Sigmoid colon (tissue), 7 donors: ENCODE measurements at places on chromosomes 11 and 22. TPM values are rescaled to one million over a fixed set of nuclear protein-coding genes. Genes with fewer than 3 reads are reported as not detected.

The SLC1A2 gene
- total RNA-seq, result 2.2 TPM

DNA sequence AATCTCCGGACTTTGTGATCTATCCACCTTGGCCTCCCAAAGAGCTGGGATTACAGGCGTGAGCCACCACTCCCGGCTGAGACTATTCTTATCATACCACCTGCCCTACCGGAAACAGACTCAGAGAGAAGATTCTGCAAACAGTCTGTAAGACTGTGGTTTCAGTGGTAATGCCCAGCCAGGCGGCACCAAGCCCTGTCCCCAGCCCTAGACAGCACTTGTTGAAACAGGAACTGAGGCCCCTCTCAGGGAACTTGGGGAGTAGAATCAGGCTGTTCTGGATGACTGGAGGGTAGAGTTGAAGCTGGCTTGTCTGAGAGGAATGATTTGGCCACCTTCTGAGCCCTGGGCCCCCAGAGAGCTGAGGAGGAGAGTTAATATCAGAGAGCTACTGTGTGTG is 1.3 kb upstream of the INSC start:
- H3K4me1 ChIP-seq, result peaks cover 6% of the 10 kb centered on the region
- no peak for DNase-seq
- H3K4me3 ChIP-seq, result no peak overlapping the region
- H3K36me3 ChIP-seq, result no peaks in the 10 kb centered on the region
- peaks cover 12% of the 10 kb centered on the region for H3K27me3 ChIP-seq

- no peaks in the 10 kb centered on the region for H3K36me3 ChIP-seq
- no peak overlapping the region for H3K4me3 ChIP-seq
- H3K27ac ChIP-seq, result no peak overlapping the region
- no peak for DNase-seq
- H3K27me3 ChIP-seq, result no peaks in the 10 kb centered on the region
- no peaks in the 10 kb centered on the region for H3K4me1 ChIP-seq
Measured at GRCh38 chr11:9038541-9038940, 34.7 kb upstream of the NRIP3 start.

The APOA5 gene
- not detected for total RNA-seq

- peak; percentile 76 for DNase-seq
- H3K27ac ChIP-seq, result peak overlapping the region; percentile 97
- H3K36me3 ChIP-seq, result no peaks in the 10 kb centered on the region
- no peaks in the 10 kb centered on the region for H3K27me3 ChIP-seq
Measured at GRCh38 chr22:41445129-41446056, 1.2 kb downstream of the TOB2 start.

The DEFB131B gene
- not detected for total RNA-seq

The KCNQ1 gene
- 3.2 TPM for total RNA-seq

GRCh38 chr11:132158091-132158490 is 787.7 kb downstream of the NTM start:
- H3K36me3 ChIP-seq, result no peaks in the 10 kb centered on the region
- no peak for DNase-seq
- H3K4me3 ChIP-seq, result no peak overlapping the region
- H3K4me1 ChIP-seq, result no peaks in the 10 kb centered on the region
- no peaks in the 10 kb centered on the region for H3K27me3 ChIP-seq

The TMEM191C gene
- 0.71 TPM for total RNA-seq

GRCh38 chr11:116394022-116394421 is 378.8 kb downstream of the BUD13 start:
- H3K36me3 ChIP-seq, result no peaks in the 10 kb centered on the region
- H3K27ac ChIP-seq, result no peak overlapping the region
- no peaks in the 10 kb centered on the region for H3K4me1 ChIP-seq
- no peaks in the 10 kb centered on the region for H3K27me3 ChIP-seq

- no peak overlapping the region for H3K4me3 ChIP-seq
- H3K27me3 ChIP-seq, result no peaks in the 10 kb centered on the region
- no peak for DNase-seq
- no peak overlapping the region for H3K27ac ChIP-seq
- H3K4me1 ChIP-seq, result no peaks in the 10 kb centered on the region
Measured at GRCh38 chr11:85394283-85394682, 232.9 kb downstream of the DLG2 start.

The DENND6B gene
- total RNA-seq, result 2.3 TPM

DNA sequence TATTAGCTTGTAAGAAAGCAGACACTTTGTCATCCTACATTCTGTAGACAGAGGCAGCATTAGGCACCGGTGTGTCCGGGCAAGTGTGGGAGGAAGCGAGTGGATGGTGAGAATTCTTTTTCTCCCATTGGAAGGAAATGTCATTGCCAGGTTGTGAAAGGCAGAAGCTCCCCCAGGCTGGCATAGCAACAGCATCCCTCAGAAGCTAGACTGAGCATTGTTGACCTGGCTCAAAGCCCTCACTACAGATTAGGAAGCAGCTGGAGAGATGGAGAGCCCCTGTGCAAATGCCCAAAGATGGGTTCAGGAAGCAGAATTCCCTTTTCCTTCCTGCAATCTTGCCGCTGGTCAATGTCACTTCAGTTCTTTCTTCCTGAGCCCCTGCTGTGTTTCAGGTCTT is 1299.3 kb downstream of the TBC1D22A start:
- no peak overlapping the region for H3K27ac ChIP-seq
- H3K4me1 ChIP-seq, result no peaks in the 10 kb centered on the region
- no peak overlapping the region for H3K4me3 ChIP-seq
- no peak for DNase-seq

DNA sequence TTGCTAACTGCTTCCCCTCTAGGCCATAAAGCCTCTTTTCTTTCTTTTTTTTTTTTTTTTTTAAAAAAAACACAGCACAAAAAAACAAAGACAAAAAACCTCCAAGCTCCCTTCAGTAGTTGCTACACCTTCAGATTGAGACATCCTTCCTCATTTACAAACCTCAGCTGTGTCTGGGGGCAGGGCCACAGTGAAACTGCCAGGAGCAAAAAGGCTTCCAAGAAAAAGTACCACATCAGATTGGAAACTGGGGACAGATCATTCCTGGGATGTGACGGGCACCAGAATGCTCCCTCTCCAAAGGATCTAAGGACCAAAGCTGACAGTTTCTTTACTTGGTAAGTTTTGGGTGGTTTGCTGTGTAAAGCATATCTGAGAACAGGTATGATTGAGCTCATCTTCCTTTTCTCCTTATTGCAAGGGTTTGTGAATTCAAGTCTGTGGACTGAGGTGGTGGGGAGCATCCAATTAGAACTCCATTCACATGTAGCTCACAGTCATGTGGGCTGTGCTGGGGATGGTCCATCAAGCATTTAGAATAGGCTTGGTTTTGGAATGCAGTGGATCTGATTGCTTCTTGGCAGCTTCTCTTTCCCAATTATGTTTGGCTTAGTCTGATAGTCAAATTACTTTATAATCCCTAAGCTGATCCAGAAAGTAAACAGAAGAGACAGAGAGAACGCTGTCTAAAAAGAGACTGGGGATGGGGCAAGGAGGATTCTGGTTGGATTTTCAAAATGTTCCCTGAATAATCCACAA is 705 bp downstream of the BBOX1 start:
- DNase-seq, result no peak
- H3K4me3 ChIP-seq, result no peak overlapping the region
- H3K4me1 ChIP-seq, result peaks cover 11% of the 10 kb centered on the region
- H3K27ac ChIP-seq, result no peak overlapping the region

GRCh38 chr11:89490602-89490980 is 584 bp downstream of the NOX4 start:
- no peaks in the 10 kb centered on the region for H3K27me3 ChIP-seq
- H3K4me3 ChIP-seq, result peak overlapping the region; percentile 42
- no peak for DNase-seq
- no peaks in the 10 kb centered on the region for H3K4me1 ChIP-seq
- H3K27ac ChIP-seq, result no peak overlapping the region

The ADAMTS8 gene
- total RNA-seq, result 3.5 TPM

The ADAMTS15 gene
- total RNA-seq, result 2.4 TPM

DNA sequence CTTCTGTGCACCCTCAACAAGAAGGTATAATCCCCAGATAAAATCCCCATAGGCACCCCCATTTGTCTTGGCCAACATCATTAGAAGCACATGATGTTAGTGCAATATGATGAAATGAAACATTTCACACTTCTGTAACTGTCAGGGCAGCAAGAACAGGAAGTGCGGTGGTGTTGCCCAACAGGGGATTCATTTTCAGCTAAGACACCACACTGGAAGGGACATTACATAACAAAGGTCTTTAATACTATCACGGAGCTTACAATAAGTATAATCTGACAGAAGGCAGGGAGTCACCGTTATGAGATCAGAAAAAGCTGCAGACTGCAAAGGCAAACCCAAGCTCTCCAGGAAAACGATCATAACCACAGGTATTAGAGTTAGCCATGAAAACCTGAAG is 2.0 kb downstream of the OR52W1 start:
- no peak overlapping the region for H3K4me3 ChIP-seq
- DNase-seq, result no peak
- no peaks in the 10 kb centered on the region for H3K36me3 ChIP-seq
- peaks cover 4% of the 10 kb centered on the region for H3K4me1 ChIP-seq
- H3K27ac ChIP-seq, result no peak overlapping the region

DNA sequence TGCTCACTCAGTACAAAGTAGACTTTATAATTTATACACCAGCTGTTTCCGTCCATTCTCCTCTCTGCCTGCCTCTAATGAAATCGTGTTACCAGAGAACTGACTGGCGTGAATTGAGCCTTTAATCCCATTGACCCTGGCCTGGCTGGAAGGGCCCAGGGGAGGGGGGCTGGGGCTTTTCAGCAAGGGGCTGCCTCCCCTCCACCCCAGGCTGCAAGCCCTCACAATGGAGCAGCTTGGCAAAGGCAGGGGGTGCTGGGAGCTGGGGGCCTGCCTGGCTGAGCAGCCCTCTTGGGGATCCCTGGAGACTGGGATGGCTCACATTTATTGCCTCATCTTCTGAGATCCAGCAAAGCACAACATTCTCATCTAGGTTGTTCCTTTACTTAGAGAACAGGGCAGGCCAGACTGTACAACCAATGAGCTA is 25.8 kb upstream of the LMO1 start:
- peak; percentile 26 for DNase-seq
- H3K4me1 ChIP-seq, result no peaks in the 10 kb centered on the region
- H3K4me3 ChIP-seq, result no peak overlapping the region
- no peaks in the 10 kb centered on the region for H3K27me3 ChIP-seq
- no peaks in the 10 kb centered on the region for H3K36me3 ChIP-seq
- no peak overlapping the region for H3K27ac ChIP-seq

The SLC5A12 gene
- not detected for total RNA-seq

GRCh38 chr11:43868852-43869567 is 11.6 kb upstream of the ALKBH3 start:
- no peaks in the 10 kb centered on the region for H3K27me3 ChIP-seq
- no peak for DNase-seq
- no peak overlapping the region for H3K4me3 ChIP-seq
- H3K36me3 ChIP-seq, result no peaks in the 10 kb centered on the region
- H3K4me1 ChIP-seq, result no peaks in the 10 kb centered on the region

GRCh38 chr11:116422956-116423600 is 349.7 kb downstream of the BUD13 start:
- DNase-seq, result no peak
- H3K4me3 ChIP-seq, result no peak overlapping the region
- H3K27ac ChIP-seq, result no peak overlapping the region
- H3K36me3 ChIP-seq, result no peaks in the 10 kb centered on the region

DNA sequence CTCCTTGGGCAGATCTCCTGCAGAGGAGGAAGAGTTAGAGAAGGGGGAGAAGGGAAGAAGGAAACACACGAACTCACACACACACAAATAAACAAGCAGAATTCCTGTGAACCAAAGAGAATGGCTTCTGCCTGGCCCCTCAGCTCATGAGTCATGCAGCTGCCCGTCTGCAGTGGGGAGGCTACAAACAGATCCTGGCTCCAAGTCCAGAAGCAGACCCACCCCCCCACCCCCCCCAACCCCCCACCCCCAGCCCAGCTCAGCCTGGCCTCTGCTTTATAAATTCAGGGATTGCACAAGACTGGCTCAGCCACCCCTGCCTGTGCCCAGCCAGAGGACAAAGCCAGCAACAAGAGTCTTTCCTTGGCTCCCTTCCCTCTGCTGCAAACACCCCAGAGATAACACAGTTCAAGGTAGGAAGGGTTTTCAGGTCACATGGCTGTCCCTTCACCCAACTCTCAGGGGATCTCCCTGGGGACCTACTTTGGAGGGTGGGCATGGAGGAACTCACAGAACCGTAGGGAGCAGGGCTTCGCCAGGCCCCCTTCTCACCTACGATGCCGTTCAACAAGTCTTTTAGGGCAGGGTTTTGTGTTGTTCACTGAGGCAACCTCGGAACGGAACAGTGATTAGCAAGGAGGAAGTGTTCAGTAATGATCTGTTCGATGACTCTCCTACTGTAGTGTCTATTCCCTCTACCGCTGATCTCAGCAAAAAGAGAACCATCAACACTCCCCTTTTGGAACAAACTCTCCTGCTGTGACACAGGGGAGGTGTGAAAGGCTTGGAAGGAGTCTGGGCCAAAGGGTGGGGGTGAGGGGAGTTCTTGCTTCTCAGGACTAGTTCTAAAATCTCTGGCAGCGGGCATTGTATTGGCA is 35.5 kb downstream of the RPL27A start:
- peak; percentile 92 for DNase-seq
- H3K27me3 ChIP-seq, result no peaks in the 10 kb centered on the region
- peaks cover 21% of the 10 kb centered on the region for H3K36me3 ChIP-seq
- peaks cover 95% of the 10 kb centered on the region for H3K4me1 ChIP-seq
- peak overlapping the region; percentile 98 for H3K27ac ChIP-seq

The CCDC73 gene
- total RNA-seq, result not detected

DNA sequence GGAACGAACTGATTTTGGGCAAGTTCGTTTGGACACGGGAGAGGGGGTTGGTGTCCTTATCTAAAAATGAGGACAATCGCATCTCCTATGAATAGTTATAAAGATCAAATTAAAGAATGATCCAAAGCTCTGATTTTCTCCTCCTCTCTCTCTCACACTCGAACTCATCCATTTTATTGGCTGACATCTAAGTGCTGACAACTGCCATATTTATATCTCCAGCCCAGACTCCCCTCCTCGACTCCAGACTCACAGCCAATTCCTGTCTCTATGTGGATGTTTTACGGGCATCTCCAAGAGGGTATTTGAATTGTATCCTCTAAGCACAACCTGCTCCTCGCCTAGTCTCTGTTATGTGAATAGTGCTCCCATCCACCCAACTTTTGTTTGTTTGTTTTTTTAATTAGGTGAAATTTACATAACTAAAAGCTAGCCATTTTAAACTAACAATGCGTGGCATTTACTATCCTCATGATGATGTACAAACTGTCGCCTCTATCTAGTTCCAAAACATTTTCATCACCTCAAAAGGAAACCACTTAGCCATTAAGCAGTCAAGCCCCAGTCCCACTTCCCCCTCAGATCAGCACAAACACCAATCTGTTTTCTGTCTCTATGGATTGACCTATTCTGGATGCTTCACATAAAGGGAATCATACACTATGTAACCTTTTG is 4.0 kb downstream of the SYN3 start:
- H3K27me3 ChIP-seq, result peaks cover 66% of the 10 kb centered on the region
- no peak for DNase-seq
- no peak overlapping the region for H3K4me3 ChIP-seq
- H3K4me1 ChIP-seq, result peaks cover 10% of the 10 kb centered on the region
- H3K36me3 ChIP-seq, result no peaks in the 10 kb centered on the region
